ENCODE measurements at places on chromosomes 5 and 9. TPM values are rescaled to one million over a fixed set of nuclear protein-coding genes. Genes with fewer than 3 reads are reported as not detected.

Gene RLN1
- 0.59 TPM for polyA plus RNA-seq

- H3K4me3 ChIP-seq = no peak overlapping the region
- no peaks in the 10 kb centered on the region for H3K27me3 ChIP-seq
- H3K27ac ChIP-seq = no peak overlapping the region
- no peaks in the 10 kb centered on the region for H3K36me3 ChIP-seq
- DNase-seq = no peak
Observed at GRCh38 chr5:94778732-94779131, 160.3 kb downstream of the SLF1 start.

DNA sequence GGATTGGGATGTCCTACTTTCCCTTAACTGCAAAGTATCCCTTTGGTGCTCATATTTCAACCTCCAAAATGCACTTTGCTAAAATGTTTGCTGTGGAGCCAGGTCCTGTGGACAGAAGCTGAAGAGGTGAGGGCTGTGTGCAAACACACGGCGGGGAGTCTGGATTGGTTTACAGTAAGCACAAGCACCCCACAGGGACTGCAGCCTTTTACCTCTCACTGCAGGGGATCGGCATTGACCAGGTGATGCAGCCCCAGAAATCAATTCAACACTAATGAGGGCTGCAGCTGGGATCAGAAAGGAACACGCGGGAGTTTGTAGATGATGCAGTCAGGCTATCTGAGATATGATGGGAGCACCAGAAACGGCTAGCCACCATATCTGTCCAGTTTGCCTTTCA lies 450.9 kb downstream of the CCDC171 start:
- no peak for DNase-seq
- no peaks in the 10 kb centered on the region for H3K27me3 ChIP-seq
- no peak overlapping the region for H3K4me3 ChIP-seq

Gene GPX3
- polyA plus RNA-seq = not detected

DNA sequence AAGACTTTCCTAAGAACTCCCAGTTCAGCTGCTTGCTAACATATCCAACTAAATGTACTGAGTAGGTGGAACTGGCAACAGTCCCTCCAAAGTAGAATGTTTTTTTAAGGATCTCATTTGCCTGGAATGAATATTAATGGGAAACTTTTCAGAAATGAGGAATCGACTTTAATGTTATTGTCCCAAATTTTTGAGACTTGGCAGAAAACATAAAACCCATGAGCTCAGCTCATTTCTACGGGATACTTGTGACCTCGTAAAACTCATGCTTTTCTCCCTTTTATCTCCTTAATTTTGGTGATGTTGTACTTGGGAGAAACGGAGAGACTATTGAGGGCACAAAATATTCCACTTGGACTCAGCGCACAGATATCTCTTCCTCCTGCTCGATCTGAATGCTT lies 296.8 kb downstream of the EBF1 start:
- peaks cover 54% of the 10 kb centered on the region for H3K4me1 ChIP-seq
- H3K36me3 ChIP-seq = peaks cover 21% of the 10 kb centered on the region
- no peak for DNase-seq
- H3K27me3 ChIP-seq = no peaks in the 10 kb centered on the region

GRCh38 chr9:91131433-91131839 lies 230.3 kb downstream of the AUH start:
- no peak overlapping the region for H3K4me3 ChIP-seq
- H3K27ac ChIP-seq = no peak overlapping the region
- no peaks in the 10 kb centered on the region for H3K36me3 ChIP-seq
- H3K27me3 ChIP-seq = no peaks in the 10 kb centered on the region

Gene NDOR1
- polyA plus RNA-seq = 5.5 TPM

GRCh38 chr5:106843812-106844416 lies 826.8 kb downstream of the EFNA5 start:
- H3K4me1 ChIP-seq = no peaks in the 10 kb centered on the region
- H3K36me3 ChIP-seq = no peaks in the 10 kb centered on the region
- no peak for DNase-seq
- H3K4me3 ChIP-seq = no peak overlapping the region

Gene TTC39B
- polyA plus RNA-seq = 1.1 TPM

DNA sequence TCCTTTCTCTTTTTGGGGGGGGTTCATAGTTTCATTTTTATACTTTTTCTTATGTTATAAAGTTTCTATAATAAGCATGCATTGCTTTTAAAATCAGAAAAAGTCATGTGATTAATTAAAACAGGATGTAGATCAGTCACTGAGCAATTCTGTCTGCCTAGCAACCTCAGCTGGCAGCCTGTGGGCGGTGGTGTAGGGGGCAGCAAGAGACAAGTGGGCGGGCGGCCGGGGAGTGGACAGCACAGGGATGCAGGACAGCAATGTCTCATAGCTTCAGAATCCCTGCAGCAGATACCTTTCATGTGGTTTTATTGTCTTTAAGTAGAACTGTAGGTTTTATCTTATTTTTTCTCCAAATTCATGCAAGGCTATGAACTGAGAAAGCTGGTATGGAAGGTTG lies 101.9 kb upstream of the S1PR3 start:
- no peak overlapping the region for H3K4me3 ChIP-seq
- H3K27ac ChIP-seq = no peak overlapping the region
- no peaks in the 10 kb centered on the region for H3K36me3 ChIP-seq
- DNase-seq = no peak

Gene SGCD
- polyA plus RNA-seq = not detected

Gene DRD1
- not detected for polyA plus RNA-seq

Gene LRRC26
- not detected for polyA plus RNA-seq

Gene GMCL2
- not detected for polyA plus RNA-seq

- H3K27me3 ChIP-seq = peaks cover 24% of the 10 kb centered on the region
- H3K27ac ChIP-seq = no peak overlapping the region
- no peaks in the 10 kb centered on the region for H3K4me1 ChIP-seq
Observed at GRCh38 chr9:95746408-95747180, 128.9 kb upstream of the ERCC6L2 start.

- H3K4me3 ChIP-seq = no peak overlapping the region
- H3K27ac ChIP-seq = no peak overlapping the region
- H3K4me1 ChIP-seq = no peaks in the 10 kb centered on the region
- no peaks in the 10 kb centered on the region for H3K36me3 ChIP-seq
Observed at GRCh38 chr5:142737179-142737578, 33.0 kb upstream of the ARHGAP26 start.

Gene CSF2
- polyA plus RNA-seq = not detected

DNA sequence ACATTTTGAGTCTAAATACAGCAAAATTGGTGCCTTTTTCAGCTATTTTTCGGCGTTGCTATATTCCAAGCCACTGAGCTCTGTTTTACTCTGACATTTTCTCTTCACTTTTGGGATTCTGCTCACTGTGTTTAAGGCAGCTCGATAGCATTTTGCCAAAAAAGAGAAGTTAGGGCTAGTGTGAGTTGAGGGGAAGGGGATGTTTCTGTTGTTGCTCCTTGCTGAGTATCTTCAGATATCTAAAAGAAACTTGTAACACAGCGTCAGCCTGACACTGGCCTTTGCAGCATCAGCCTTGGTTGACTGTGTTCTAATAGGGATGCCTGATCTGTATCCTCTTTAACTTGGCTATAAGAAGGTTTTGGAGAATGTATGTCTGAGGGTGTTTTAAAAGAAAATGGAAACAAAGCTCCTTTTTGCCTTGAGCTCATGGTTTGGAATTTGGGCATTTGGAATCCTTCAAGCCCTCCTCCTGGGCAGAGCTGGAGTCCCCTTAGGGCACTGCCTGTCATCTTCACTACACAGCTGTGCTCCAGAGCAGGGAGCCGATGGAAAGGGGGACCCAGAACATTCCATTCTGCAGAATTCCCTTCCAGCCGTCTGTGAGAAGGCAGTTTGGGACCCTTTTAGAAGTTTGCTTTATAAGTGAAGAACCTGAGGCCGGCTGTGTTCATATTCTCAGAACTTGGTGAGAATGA lies 63.0 kb downstream of the EXOSC2 start:
- H3K4me3 ChIP-seq = peak overlapping the region; percentile 20
- no peaks in the 10 kb centered on the region for H3K36me3 ChIP-seq
- DNase-seq = no peak
- H3K27me3 ChIP-seq = no peaks in the 10 kb centered on the region
- peaks cover 32% of the 10 kb centered on the region for H3K4me1 ChIP-seq
- H3K27ac ChIP-seq = no peak overlapping the region

Gene PFN3
- polyA plus RNA-seq = not detected

Gene CNOT8
- 155 TPM for polyA plus RNA-seq

GRCh38 chr5:123086376-123087055 lies 2.5 kb upstream of the PRDM6 start:
- H3K36me3 ChIP-seq = peaks cover 6% of the 10 kb centered on the region
- no peak for DNase-seq
- H3K27ac ChIP-seq = no peak overlapping the region
- H3K4me3 ChIP-seq = peak overlapping the region; percentile 89

Data from naive B cell (primary cell).